Putamen (tissue), 1 donor: ENCODE measurements at places on chromosomes 12 and 14.

DNA sequence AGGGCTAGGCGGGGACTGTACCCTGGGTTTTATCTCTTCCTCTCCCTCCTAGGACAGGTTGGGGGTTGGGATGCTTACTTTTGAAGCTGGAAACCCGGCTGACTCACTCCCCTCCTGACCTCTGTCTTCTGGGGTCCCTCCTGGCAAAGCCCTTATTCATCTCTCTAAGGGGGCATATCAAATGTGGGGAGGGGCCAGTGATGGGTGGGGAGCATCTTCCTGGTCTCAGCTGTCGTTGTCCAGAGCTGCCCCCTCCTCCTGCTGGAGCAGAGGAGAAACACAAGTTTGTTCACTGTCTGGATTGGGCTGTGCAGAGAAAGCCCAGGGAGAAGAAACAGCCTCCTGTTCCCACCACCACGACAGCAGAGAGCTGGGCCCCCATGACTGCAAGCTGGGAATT, 85.8 kb downstream of the TNFAIP2 start:
- DNase-seq = no peak

DNA sequence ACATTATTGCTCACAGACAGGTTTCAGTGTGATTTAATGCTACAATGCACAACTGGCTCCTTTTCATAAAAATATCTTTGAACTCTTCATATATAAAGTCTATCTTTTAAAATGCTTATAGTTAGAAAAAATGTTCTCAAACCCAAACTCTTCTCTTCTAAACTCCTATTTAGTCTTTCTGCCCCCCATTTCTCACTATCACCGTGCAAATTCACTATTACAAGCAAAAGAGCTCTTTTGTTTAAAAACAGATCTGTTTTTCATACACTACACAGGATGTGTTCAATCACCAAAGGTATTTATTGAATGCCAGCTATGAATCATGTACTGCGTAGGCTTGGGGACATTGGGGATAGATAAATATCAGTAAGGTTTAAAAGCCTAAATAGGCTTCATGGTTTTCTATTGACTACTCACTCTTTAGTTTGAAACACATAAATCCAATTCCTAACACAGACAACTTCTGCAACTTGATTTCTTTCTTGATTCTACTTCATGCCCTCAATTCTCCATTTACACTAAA, 692.3 kb downstream of the C12orf50 start:
- no peak for DNase-seq

DNA sequence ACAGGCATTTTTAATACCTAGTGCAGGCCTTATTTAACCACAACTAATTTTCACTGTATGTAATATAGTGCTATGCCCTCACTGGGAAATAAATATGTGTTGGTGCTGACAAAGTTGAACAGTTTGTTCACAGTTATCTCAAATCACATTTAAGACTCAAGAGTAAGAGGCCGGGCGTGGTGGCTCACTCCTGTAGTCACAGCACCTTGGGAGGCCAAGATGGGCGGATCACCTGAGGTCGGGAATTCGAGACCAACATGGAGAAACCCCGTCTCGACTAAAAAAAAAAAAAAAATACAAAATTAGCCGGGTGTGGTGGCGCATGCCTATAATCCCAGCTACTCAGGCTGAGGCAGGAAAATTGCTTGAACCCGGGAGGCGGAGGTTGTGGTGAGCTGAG, 22.9 kb upstream of the TEAD4 start:
- no peak for DNase-seq

DNA sequence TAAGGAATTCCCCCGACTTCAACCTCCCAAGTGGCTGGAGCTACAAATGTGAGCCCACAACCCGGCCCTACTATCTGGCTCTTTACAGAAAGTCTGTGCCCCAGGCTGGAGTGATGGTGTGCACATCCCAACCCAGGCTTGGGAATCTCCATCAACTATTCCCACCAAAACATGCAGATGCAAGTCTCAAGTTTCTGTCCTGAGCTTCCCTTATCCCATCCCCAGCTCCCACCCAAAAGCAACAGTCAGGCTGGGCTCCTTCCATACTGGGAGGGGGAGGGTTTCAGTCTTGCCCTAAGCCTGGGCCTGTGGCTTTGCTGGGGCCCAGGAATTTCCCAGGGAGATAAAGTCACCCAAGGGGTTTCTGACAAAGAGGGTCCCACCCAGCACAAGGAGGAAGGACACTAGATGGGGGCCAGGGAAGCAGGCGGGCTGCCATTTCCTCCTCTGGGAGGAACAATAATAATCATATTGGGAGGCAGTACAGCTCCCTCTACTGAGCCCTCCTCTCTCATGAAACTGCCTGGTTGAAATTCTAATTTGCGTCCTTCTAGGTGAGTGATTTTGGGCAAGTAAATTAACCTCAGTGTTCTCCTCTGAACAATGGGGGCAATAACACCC, 8.0 kb downstream of the SLC8B1 start:
- no peak for DNase-seq

GRCh38 chr12:31406345-31406744, 80.4 kb upstream of the SINHCAF start:
- no peak for DNase-seq

GRCh38 chr14:59313144-59313651, 124.7 kb downstream of the DAAM1 start:
- DNase-seq = no peak

- no peak for DNase-seq
These were observed 9.4 kb downstream of the AKT1 start for GRCh38 chr14:104786091-104786586.

DNA sequence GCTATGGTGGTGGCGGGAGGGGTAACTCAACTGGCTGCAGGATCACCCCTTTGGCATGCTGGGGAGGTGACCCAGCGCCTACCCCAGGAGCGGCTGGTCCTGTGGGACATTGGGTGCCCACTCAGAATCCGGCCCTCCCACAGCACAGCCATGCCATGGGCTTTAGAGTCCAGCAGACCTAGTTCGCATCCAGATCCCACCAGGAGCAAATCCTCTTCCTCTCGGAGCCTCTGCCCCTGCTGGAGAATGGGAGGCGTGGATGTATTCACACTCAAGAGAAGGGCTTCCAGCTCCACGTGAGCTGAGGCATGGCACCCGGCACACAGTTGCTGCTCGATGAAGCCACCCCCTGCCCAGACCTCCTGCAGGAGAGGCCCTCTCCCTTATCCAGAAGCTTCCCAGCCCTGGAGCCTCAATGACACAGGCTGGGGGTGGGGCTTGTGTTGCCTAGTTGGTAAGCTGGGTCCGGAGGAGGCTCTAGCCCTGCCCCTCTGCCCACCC, 17.7 kb downstream of the FAM222A start:
- no peak for DNase-seq

DNA sequence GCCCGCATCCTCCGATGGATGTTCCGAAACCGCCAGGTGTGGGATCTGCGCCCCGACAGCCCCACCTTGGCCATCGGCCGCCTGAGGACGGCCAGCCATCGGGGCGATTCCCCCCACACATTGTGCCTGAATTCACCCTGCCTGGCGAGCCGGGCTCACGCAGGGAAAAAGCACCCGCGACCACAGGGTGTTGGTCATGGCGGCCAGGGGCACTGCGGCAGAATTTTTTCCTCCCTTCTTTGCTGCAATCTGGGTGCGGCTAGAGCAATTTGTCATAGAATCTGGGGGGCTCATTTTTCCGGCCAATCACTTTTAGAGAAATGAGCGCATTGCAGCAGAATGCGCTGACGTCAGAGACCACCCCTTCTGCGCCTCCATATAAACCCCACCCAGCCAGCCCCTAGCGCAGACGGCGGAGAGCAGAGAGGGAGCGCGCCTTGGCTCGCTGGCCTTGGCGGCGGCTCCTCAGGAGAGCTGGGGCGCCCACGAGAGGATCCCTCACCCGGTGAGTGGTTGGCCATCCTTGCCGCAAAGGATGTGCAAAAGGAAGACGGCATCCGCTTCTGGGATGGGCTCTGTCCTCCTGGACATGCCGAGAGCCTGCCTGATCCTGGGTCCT, at the start of gene MEG3:
MEG3 (plus strand) TSS at position 406 of the 619 bp plus-strand sequence.
- DNase-seq = peak; percentile 60

- no peak for DNase-seq
These were observed 2.7 kb upstream of the FAM222A start for GRCh38 chr12:109710747-109711595.

GRCh38 chr14:102403028-102403427, 40.3 kb downstream of the TECPR2 start:
- DNase-seq = no peak

- DNase-seq = no peak
These were observed 34.3 kb upstream of the DICER1 start for GRCh38 chr14:95191445-95192199.

- no peak for DNase-seq
These were observed 212.8 kb upstream of the CCDC196 start for GRCh38 chr14:66273261-66273832.

- DNase-seq = no peak
These were observed 325 bp upstream of the CLIP1 start for GRCh38 chr12:122422730-122423257.

GRCh38 chr12:41250748-41251147, 62.6 kb downstream of the PDZRN4 start:
- no peak for DNase-seq

DNA sequence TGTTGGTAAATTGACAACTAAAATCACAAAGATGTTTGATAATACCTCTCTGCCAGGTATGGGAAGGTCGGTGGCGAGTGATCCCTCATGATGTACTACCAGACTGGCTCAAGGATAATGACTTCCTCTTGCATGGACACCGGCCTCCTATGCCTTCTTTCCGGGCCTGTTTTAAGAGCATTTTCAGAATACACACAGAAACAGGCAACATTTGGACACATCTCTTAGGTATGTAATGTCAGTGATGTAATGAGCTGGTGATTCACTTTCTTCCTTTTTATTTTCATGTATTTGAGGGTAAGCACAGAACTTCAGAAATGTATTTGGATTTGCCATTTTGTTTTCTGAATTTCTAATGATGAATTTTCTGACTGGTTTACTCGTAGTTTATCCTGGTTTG, 42.6 kb upstream of the LRTM2 start:
- DNase-seq = no peak

- DNase-seq = no peak
These were observed 37.4 kb upstream of the HIGD1C start for GRCh38 chr12:50914872-50915484.

- no peak for DNase-seq
These were observed 457.1 kb upstream of the TBX3 start for GRCh38 chr12:115140981-115141655.

- DNase-seq = no peak
These were observed 11.6 kb upstream of the STRN3 start for GRCh38 chr14:31037709-31038221.

- no peak for DNase-seq
These were observed 13.2 kb upstream of the TDG start for GRCh38 chr12:103952497-103952896.

- no peak for DNase-seq
These were observed 18.0 kb downstream of the ACACB start for GRCh38 chr12:109134186-109134917.

DNA sequence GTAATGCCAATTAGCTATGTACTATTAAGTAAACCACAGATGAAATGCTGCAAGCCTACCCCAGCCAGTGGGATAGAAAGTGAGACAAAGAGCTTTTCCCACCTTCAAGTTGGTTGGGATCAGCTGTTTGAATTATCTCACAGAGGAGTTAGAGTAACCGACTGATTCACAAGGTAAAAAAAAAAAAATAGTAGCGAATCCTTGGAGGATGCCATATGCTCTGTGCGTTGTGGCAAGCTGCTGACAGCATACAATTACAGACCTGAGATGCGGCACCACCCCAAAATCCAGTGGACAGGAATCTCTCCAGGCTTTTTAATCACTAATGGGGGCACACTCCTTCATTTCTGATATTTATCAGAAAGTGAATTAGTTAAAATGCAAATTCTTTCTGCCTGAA, 157.0 kb upstream of the RMST start:
- DNase-seq = no peak

DNA sequence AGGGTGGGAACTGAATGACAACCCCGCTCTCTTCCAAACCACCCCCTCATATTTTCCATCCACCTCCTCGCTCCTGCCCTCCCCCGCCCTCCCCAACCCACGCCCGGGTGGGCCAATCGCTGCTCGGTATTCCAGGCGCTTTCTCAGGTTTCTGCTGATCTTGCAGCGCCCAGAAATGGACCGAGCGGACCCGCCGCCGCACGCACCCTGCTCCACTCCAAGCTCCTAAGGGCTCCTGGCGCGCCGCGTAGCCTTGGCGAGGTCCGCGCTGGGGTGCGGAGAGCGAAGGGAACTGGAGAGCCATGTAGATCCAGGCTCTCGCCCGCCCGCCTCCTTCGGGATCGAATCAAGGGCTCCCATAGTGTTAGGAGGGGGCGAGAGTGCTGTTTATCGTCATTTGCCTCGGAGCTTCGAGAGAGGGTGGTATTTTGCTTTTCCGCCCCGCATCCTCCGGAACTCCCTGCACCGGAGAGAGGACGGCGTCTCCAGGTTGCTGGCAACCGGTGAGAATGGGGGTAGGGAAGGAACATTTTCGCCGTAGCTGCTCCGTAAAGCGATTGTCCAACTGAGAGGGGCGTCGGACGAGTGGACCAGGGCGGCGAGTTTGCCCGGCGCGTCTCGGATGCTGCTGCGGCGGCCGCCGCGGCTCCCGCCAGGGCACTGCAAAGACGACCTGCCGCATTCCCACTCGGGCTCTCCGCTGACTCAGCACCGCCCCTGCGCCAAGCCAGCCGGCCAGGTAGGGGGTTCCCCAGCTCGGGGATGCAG, at the start of gene KCNA1:
KCNA1 (plus strand) TSS at position 172 of the 768 bp plus-strand sequence. CDS start 1,474 bp downstream, outside the sequence.
- peak; percentile 40 for DNase-seq
